ENCODE measurements at places on chromosomes 1 and 21.
A peak's percentile ranks its signal among the peaks of the same experiment; 100 is the strongest.

- DNase-seq, result no peak
These were observed 125.3 kb upstream of the DNAH14 start for GRCh38 chr1:224804220-224804619.

GRCh38 chr21:23522751-23523150 lies 2084.5 kb downstream of the MRPL39 start:
- DNase-seq, result no peak

- no peak for DNase-seq
These were observed 8.6 kb downstream of the ITGB2 start for GRCh38 chr21:44912158-44912473.

- DNase-seq, result no peak
These were observed at the start of gene FCRL3 for GRCh38 chr1:157700732-157701131. Gene FCRL3, minus strand, starts transcription at chr1:157700769. Its CDS starts 280 bp downstream, at chr1:157700489.

- peak; percentile 73 for DNase-seq
These were observed 4.0 kb upstream of the LACTBL1 start for GRCh38 chr1:22976461-22977243.

DNA sequence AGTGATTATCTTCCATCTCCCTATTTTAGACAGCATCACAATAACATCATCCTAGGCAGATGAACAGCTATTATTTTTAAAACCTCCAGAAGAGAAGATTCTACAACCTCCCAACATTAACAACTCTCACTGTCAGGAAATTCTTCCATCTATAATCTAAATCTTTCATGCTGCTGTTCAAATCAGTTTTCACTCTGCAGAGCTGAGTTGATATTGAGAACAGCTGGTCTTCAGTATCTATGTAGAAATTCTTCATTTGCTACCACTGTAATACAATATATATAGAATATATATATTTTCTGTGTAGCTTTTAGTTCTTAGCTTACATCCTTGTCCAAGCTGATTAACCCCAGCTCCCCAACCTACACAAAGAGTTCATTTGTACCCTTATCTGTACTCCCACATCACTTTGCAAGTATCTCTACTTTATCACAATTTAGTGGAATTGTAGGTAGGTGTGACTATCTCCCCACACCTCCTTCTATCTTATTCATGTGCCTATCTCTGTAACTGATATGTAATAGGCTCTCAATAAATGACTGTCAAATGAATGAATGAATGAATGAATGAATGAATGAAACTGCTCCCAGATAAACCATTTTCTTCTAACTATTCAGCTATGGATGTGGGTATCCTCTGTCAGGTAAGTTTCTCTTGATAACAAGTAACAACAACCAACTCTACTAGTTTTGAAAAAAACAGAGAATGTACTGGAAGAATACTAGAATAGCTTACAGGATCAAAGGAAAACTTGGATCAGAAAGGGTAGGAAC lies 37.4 kb upstream of the PKN2 start:
- DNase-seq, result no peak

GRCh38 chr21:19463966-19464365 lies 1060.4 kb upstream of the TMPRSS15 start:
- DNase-seq, result no peak

- DNase-seq, result no peak
These were observed 10.2 kb downstream of the BMP8A start for GRCh38 chr1:39501666-39502065.

DNA sequence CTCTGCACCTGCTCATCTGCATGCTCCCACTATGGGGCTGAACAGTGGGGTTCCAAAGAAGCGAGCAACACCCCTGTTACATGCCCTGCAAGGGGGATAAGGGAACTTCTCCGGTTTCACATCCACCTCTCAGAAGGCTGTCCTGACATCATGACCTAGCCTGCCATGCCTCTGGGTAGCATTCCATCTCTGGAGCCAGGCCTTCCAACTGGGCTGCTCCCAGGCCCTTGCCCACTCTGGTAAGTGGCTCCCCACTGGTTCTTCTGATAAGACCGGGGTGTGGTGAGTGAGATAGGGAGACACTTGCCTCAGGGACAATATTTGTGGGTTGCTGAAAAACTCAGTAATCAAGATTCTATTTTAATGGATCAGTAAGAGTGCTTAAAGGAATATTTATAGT lies 57.8 kb downstream of the KCNJ15 start:
- DNase-seq, result no peak

DNA sequence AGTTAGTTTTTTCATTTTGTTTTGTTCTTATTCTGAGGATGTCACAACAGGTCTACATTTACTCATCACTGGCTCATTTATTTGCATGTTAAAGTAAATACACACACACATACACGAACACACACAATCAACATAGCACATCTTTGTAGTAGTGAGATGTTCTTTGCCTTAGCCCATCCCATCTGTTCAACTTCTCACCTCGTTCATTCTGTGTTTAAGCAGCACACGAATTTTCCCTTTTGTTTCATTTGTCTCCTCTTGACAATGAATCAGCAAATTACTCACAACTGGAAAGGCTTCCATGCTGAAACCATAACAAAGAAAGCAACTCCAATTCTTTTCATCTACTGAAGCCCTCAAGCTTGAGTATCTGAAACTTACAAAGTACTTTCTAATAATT lies 133.3 kb upstream of the CHRM3 start:
- no peak for DNase-seq

DNA sequence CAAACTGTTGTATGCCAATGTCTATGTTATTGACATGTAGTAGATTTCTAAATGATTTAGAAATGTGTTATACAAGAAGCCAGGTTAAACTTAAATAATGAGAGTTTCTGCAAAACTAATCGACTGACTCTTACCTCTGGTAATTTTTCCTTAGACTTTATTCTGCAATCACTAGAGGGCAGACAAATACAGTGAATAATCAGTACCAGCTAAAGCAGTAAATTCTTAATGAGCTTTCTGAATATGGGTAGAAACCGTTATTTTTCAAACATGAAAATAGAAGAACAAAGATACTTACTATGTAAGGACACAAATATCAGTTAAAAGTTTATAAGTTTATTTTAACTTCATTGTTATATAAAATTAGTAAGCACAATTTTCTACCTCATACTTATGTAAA lies 97.9 kb upstream of the RGS1 start:
- peak; percentile 12 for DNase-seq

- DNase-seq, result no peak
These were observed 25.9 kb upstream of the PEF1 start for GRCh38 chr1:31670593-31670964.

DNA sequence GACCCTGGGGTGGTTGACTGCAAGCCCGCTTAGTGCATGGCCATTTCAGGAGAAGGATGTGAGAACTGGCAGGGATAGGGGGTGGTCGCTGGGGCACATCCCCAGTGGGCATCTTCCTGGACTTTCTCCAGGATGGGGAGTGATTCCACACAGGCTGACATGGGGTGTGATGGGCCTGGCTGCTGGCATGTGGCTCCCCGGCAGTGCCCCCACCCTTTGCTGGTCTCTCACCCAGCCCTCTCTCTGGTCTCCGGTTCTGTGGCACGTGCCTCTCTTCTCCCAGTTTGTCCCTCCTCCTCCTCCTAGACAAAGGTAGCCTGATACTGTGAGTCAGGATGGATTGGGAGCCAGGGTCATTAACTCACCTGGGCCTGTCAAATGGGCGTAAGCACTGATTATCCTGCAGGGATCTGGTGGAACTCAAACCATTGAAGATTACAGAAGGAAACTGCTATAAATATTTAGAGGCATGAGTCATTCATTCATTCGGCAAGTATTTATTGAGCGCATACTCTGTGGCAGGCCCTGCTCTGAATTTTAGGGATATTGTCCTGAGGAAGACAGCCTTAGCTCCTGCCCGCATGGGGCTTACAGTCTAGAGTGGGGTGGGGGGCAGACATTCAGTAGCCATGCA lies 23.6 kb upstream of the EPS8L3 start:
- no peak for DNase-seq

DNA sequence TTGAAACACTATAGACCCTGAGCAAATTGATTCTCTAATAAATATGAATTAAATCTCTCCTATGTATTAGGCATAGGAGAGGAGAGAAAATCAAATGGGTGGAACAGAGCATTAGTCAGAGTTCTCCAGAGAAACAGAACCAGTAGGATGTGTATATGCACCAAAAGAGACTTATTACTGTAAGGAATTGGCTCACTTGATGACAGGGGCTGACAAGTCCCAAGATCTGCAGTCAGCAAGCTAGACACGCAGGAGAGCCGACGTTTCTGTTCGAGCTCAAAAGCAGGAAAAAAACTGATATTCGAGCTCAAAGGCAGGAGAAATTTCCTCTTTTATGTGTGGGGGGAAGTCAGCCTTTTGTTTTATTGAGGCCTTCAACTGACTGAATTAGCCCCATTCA lies 259.2 kb upstream of the KAZN start:
- DNase-seq, result no peak

GRCh38 chr1:96674915-96675314 lies 46.7 kb upstream of the PTBP2 start:
- no peak for DNase-seq

DNA sequence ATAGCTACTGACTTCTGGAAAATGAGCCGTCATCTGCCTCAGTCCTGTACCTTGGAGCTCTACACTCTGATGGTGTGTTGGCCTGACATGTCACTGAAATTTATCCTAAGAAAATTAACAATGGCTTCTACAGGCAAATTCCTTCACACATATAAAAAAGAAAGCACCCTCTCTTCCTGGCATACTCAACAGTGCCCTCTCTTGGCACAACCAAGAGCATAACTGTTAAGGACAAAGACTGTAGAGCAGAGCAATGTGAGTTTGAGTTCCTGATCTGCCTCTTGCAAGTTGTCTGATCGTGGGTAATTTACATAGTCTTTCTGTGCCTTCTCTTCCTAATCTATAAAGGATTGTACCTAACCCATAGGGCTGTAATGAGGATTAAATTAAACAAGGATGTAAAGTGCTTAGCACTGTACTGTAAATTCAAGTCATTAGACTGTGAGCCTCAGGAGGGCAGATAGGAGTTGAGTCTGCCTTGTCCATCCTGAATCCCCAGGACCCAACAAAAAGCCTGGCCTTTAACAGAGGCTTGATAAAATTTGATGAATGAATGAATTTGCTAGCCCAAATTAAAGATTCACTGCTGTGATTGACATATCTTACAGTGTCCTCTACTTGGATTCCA lies 83.5 kb downstream of the SYF2 start:
- DNase-seq, result peak; percentile 5

- DNase-seq, result no peak
These were observed 4.3 kb downstream of the TAF5L start for GRCh38 chr1:229621663-229622062.

GRCh38 chr1:59383963-59384362 lies 87.1 kb downstream of the FGGY start:
- DNase-seq, result no peak

DNA sequence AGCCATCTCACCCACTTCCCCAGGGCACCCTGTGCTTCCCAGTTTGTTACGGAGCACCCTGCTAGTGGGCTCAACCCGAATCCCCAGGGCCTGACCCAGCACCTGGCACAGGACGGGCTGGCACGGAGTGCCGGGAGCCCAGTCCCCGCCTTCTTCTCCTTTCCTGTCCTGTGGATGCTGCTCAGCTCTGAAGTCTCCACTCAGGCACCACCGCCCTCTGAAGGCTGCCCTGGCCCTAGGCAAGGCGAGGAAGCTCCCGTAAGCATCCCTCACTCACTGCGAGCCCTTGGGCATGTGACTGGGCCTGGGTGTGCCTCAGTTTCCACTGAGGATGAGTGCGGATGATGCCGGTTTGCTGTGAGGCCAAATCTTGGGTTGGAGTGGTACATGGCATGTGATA lies 21.8 kb downstream of the SLC1A7 start:
- DNase-seq, result no peak

DNA sequence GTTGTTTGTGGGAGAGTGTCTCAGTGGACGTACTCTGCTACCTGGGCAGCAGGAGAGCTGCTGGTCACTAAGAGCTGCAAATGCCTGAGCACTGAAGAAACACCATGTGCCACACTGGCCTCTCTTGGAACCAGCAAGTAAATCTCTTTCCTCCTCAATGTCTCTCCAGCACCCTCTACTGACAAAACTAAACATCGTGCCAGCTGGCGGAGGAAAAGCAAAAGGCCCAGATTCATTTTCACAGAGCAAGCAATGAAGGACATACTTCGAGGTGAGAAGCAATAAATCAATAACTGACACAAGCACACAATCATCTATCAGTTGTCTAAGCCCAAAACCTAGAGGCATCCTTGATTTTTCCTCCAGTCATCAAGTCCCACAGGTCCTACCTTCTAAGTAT lies 78.1 kb downstream of the RERE start:
- DNase-seq, result no peak

DNA sequence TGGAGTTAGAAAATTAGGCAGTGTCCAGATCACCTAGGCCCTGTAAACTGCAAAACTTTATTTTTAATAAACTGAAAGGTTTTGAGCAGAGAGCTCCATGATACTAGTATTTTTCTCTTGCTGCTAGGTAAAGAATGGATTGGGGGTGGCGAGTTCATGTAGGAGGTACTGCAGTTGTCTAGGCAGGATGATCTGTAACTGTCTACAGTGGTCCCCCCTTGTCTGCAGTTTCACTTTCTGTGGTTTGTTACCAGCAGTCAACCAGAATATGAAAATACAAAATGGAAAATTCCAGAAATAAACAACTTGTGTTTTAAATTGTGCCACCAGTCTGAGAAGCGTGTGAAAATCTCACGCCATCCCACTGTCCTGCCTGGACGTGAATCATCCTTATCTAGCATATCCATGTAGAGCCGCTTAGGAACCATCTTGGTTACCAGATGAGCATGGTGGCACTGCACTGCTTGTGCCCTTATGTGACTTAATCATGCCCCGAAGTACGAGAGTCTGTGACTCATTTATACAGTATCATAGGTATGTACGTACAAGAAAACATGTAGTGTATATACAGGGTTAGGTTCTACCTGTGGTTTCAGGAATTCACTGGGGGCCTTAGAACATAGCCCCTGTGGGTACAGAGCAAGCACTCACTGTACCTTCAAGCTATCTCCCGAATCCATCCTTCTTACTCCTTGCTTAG lies 94.2 kb downstream of the AHCTF1 start:
- DNase-seq, result no peak

- no peak for DNase-seq
These were observed 86.7 kb upstream of the TLR5 start for GRCh38 chr1:223229756-223230155.

DNA sequence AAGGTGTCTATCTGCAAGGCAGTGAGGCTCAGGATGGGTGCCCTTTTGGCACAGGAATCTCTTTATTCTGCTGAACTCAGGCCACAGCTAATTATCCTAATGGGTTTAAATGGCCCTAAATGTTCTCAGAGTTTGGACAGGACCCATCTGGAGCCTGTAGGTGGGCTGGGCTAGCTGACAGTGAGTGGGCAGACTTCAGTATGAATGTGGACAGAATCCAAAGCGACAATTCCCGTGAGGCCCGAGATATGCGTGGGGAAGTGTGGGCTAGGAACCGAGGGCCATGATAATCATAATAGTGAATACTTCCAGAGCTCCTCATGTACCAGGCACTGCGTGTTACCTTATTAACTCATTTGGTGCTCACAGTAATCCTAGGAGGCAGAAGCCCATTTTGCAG lies 165.3 kb downstream of the GRIK3 start:
- no peak for DNase-seq

DNA sequence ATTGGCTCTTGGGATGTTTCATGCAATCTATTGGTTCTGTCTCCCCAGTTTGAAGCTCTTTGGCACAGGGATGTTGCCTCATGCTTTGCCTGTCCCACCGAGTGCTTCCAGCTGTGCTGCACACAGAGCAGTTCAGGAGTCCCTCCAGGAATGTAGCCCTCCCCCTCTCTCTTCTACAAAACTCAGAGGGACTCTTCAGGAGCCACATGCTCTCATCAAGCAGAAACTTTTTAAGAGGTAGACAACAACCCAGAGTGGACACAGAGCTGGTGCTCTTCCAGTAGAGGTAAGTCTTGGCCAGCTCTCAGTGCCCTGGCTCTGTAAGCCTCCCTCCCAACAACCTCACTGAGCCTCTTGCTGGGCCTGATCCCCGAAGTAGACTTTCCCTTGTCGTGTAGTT lies 11.6 kb upstream of the ZNF697 start:
- DNase-seq, result no peak

GRCh38 chr1:39729030-39729429 lies 9.7 kb upstream of the PPIE start:
- no peak for DNase-seq
